ENCODE measurements at places on chromosomes 16 and 17.

DNA sequence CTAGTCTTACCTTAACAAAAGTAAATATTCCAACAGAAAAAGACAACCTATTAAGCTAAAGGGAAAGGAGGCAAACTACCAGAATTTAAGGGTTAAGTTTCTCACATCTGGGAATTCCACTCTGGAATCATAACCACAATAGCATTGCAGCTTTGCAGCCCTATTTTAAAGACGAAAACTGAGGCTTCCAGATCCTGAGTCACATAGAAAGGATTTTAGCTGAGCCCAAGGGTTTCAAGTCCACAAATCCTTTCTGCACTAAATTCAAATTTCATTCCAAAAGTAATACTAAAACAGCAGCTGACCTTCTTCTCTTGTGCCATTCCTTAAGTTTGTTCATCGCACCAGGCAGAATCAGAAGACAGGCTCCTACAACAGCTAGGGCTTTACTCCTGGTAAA is 17.8 kb downstream of the XYLT1 start:
- no peak for DNase-seq

GRCh38 chr17:76725580-76726230 is 701 bp downstream of the JMJD6 start:
- DNase-seq: no peak

GRCh38 chr17:38533866-38534497 is 71.8 kb downstream of the SRCIN1 start:
- DNase-seq: no peak

DNA sequence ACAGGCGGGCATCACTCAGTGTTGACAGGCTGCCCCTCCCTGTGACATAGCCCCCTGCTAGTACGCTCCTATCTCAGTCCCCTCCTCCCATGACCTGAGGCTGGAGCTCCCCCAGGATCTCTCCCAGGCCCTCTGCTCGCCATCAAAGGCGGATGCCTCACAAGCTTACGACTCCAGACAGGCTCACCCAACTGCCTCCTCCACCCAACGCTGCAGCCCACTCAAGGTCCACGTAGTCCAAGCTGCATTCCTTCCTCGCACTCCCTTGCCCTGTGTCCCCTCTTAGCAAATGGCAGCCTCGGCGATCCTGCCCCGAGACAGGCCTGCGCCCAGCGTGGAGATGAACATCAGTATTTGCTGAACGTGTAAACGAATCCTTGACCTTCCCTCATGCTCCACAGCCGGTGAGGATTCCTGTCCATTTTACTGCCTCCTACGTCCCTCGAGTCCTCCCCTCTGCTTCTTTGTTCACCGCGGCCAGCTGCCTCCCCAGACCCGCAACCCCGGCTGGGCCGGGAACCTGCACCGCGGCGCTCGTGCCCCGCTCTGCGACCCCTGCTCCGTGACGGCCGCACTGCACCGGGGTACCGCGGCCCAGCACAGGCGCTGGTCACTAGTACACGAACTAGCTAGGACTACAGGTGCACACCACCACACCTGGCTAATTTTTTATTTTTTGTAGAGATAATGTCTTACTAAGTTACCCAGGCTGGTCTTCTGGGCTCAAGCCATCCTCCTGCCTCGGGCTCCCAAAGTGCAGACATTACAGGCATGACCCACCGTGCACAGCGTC is 838 bp upstream of the TMEM97 start:
- no peak for DNase-seq

DNA sequence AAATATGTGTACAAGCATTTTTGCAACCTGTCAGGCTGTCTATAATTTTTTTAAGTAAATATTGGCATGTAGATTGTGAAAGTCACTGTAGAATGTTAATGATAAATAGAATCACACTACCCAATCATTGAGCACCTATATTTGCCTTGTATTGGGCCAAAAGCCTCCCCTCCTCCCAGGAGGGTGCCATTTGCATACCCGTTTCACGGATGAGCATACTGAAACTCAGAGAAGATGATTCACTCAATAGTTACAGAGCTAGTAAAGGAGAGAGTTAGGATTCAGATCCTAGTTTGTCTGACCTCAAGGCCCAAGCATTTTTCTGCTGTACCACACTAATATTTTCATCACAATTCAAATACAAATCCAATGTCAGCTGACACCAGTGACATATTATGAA is 299.7 kb upstream of the CDH11 start:
- no peak for DNase-seq

DNA sequence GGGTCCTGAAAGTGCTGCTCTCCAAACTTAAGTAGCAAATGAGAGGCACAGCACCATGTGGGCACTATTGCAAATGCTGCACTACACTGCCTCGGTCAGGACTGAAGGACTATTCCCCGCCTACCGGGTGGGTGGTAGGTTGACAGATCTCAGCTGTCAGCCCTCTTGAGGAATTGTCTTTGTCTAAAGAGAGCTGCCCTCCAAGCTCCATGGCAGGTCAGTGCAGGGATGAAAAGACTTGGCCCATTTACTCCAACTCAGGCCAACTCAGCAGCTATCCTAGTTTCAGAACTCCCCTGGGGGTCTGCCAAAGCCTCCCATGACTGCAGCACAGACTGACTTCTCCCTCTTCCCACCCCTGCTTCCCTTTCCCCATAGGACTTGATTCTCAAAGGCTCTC is 3.4 kb upstream of the PDZD9 start:
- no peak for DNase-seq

DNA sequence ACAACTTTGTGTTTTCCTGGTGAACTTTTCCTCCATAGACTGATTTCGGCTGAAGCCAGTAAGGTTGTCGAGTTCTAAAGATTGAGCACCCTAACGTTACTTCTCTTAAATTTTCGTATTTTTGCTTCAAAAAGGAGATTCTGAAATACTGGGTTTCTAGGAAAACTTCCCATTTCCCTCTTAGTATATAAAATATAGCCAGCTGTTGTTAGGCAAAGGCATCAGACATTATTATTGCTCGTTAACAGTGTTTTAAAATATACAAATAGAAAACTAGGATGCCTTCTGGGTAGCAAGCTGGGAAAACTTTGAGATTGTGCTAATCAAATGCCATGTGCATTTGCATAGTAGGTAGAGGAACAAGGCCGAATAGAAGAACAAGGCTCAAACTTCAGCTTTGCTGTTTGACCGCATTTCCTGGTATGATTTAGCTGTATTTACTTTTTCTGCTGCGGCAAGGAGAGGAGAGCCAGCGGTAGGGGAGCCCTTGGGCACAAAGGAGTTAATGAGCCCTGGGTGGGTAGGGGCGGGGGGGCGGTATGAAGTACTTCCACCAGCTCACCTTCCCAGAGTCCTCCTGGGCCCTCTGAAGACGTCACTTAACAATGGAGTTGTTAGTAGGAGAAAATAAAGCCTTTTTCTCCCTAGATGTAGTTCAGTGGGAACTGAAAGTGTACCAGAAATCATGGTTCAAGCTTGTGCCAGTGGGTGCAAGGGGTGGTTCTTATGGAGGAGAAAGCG is 151.9 kb downstream of the MSI2 start:
- no peak for DNase-seq

DNA sequence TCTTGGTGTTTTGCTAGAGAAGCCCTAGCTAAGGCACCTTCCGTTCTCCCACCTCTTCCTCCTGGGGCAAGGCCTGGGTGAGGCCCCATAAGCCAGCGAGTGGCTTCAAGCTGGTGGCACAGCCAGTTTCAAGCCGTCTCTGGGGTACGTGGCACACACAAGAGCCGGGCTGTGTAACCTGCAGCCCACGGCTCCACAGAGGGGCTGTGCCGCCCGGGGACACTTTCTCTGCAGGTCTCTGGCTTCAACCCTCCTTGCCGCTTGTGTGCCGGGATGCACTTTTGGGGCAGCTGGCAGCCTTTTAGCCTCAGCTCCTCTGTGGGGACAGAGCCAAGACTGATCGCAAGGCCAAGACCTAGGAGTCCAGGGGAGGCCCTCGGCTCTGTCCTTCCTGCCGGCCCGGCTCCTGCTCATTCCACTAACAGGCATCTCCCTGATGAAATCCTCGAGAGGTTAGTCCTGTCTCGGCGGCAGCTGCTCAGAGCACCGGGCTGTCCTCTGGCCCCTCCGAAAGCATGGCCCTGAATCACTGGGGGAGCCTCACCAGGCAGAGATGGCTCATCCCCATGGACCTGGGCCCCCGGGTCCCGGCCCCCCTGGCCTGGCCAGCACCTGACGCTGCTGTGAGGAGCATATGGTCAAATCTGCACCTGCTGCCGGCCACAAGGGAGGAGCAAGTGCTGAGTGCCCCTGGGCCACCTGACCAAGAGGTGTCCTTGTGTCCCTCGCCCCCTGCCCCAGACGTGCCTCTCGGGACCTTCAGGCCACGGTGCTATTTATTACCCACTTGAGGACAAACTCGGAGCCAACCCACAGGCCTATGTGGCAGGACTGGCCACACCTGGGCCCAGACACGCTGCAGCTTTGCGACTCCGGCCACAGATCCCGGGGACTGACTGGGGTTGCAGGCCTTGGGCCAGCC is 98.5 kb downstream of the METRNL start:
- DNase-seq: no peak

DNA sequence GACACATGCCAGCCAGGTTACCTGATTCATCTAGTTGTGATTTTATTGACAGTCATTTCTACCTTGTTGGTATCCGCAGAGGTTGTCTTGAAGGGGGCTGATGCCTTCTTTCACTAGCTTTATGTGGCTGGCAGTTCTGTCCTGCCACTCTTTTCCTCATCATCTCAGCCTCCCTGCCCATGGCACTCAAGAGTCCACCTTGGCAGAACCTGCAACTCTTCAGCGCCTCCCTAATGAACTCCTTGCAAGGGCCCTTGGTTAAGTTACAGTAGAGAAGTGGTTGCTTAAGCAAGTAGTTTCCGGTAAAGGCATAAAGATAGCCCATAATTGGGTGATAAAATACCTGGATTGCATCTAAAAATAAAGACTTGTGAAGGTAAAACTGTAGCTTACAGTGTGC is 489.9 kb downstream of the WWOX start:
- no peak for DNase-seq

- DNase-seq: no peak
Observed at GRCh38 chr17:76775021-76775600, 37.2 kb downstream of the MFSD11 start.

DNA sequence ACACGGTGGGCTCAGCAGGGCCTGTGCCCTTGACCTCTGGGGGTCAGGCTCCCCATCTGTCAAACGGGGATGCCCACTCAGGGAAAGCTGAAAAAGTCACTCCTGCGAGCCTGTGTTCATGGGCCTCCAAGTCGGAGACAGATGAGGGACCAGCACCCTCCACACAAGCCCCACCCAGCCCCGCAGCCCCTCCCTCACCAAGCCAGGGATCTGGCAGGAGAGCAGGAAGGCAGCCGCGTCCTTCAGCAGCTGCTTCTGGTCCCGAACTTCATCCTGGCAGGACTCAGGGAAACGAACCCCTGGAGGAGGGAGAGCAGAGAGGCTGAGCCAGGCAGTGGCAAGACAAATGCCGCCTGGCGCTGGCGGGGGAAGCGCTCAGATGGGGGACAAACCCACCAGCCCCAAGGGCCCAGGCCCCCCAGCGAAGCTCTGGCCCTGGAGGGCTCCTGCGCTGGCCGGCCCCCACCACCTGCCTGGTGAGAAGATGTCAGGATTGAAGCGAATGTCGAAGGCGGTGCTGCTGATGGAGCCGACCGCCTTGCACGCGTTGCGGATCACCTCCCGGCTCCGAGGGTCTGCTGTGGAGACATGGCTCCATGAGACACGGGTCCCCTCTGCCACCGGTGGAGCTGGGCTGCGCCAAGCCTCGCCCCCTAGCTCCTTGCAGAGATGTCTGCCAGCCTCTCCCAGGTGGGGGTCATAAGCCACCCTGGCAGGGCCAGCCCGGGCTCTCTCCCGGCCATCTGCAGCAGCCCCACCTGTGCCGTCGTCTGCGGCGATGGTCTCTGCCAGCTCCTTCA is 15.4 kb downstream of the CLUH start:
- DNase-seq: no peak

DNA sequence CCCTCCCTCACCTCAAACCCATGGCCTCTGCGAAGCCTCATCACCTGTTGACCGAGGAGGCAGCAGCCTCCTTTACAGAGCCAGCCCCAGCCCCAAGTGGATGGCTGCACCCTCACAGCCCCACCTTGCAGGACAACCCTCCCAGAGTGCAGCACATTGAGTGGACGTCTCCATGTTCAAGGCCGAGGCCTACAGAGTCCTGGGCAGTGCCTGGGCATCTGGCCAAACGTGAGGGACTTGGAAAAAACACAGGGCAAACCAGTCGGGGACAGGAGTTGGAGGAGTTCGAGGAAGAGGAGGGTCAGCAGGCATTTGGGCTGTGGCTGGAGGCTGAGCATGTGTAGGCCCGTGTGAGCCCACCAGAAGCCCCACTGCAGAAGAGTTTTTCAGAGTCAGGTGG is 39.6 kb downstream of the ACTG1 start:
- DNase-seq: no peak

DNA sequence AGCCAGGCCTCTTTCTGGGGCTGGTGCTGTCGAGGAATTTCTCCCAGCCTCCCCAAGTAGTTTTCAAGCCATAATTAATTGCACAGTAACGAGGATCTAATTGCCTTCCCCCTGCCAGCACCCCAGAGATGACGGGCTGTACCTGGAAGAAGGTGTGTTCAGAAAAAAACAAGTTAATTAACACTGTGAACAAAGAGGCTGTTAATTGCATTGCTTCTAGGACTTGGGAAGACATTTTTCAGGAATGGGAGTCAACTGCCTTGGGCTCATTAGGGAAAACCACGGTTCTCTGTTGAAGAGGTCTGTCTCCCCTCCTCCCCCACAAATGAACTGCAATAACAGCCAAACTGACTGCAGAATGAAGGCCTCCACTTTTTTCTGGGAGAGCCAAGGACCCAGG is 176.7 kb downstream of the CCT6B start:
- DNase-seq: no peak

DNA sequence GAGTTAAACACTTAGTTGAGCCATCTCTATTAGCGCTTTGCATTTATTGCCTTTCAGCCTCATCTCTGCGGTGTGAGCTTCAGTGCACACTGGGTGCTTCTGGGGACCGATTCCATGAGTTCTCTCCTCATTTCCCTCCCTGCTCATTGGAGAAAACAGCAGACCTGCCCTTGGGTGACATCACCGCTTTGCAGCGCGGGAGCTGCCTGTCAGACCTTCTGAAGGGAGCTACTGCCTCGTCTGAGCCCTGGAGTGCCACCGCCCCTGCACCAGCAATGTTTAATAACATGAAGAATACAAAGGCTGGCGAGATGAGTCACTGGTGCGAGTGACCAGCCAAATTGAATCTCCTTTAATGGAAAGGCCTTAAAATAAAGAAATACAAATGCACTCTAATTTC is 30.2 kb upstream of the CPPED1 start:
- DNase-seq: no peak

DNA sequence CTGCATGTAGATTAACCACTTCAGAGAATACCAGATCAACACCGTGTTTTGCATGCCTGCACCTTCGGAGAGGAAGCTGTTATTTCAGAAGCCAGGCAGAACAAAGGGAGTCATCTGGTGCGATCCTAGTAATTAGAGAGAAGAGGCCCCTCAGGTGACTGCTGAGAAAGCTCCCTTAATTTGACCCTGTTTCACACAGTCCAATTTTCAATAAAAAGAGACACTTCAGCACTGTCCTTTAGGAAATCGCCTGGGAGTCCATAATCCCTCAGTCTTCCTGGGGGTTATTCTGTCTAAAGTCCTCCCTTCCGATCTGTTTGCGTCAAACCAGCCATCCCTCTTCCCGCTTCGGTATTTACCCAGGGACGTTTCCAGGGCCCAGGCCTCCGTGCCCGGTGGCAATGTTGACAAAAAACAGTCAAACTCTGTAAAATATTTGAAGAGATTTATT is 23.4 kb upstream of the TNRC6C start:
- no peak for DNase-seq

All from amniotic stem cell (primary cell).